ENCODE measurements at places on chromosomes 5 and 9.

GRCh38 chr9:131960851-131961495 is 118.7 kb downstream of the MED27 start:
- DNase-seq: no peak

GRCh38 chr5:100913298-100913697 is 10.2 kb upstream of the ST8SIA4 start:
- no peak for DNase-seq

DNA sequence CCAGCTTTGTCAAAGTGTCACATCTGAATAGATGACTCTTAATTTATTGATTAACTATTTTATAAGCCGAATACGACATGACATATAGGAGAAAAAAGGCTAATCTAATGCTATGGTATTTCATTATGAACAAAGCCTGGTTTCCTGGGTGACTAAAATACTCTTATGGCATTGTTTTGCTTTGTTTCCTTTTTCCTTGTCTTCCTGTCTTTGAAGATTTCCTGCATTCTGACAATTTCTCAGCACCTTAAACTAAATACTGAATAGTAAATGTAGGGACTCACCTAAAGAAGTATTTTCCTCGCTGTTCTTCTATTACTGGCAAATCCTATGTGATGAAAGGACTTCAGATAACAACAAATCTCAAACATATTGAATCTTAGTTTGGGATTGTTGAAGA is 1284.5 kb downstream of the EFNA5 start:
- DNase-seq: no peak

- no peak for DNase-seq
These were observed 411.2 kb upstream of the CTNND2 start for GRCh38 chr5:12315461-12315860.

DNA sequence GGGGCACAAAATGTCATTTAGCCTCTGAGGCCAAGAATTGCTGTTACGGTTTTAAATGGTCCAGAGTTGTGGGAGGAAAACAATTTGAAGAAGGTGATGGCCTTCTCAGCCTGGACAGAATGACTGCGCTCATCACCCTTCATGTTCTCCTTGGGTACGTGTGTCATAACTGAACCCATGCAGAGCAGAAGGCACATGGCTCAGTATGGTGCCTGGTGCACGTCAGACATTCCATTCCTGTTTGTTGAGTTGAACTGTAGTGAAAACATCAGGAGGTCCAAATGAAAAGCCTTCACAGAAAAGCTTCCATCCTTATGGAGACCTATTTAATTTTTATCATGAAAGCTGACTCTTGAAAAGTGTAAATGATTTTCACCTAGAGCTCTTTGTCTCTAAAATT is 133.2 kb downstream of the CFAP90 start:
- no peak for DNase-seq

- no peak for DNase-seq
These were observed 27.3 kb downstream of the CPEB4 start for GRCh38 chr5:173915310-173916014.
